ENCODE measurements at places on chromosomes 3 and 15. TPM values are rescaled to one million over a fixed set of nuclear protein-coding genes. Genes with fewer than 3 reads are reported as not detected.

CCDC80 gene
- total RNA-seq, result 1,789 TPM

PPP1R14D gene
- total RNA-seq, result not detected

MELTF gene
- 67.6 TPM for total RNA-seq

A4GNT gene
- total RNA-seq, result not detected

CPNE9 gene
- not detected for total RNA-seq

ANKUB1 gene
- total RNA-seq, result not detected

PTPN9 gene
- total RNA-seq, result 18.4 TPM

LMAN1L gene
- total RNA-seq, result 0.11 TPM

CCR9 gene
- not detected for total RNA-seq

KY gene
- total RNA-seq, result not detected

CDHR4 gene
- total RNA-seq, result 1.2 TPM

GRM2 gene
- total RNA-seq, result 0.11 TPM

NEK10 gene
- 0.98 TPM for total RNA-seq

FHIT gene
- 5.1 TPM for total RNA-seq

CCR5 gene
- total RNA-seq, result not detected

VEPH1 gene
- 3.9 TPM for total RNA-seq

FILIP1L gene
- 88.3 TPM for total RNA-seq

GOLGA6L7 gene
- not detected for total RNA-seq

DNAH12 gene
- 0.11 TPM for total RNA-seq

CLDN18 gene
- total RNA-seq, result not detected

GALNT15 gene
- not detected for total RNA-seq

CHRFAM7A gene
- total RNA-seq, result not detected

ALDH1A3 gene
- total RNA-seq, result 73.0 TPM

MUC13 gene
- total RNA-seq, result not detected

EID1 gene
- total RNA-seq, result 127 TPM

SNTN gene
- not detected for total RNA-seq

QARS1 gene
- 587 TPM for total RNA-seq

PLA2G4E gene
- not detected for total RNA-seq

NEIL1 gene
- 24.7 TPM for total RNA-seq

GOLGA6L24 gene
- total RNA-seq, result not detected

P2RY12 gene
- total RNA-seq, result not detected

FRG2C gene
- total RNA-seq, result not detected

LRRC15 gene
- under 0.01 TPM for total RNA-seq

GABRR3 gene
- total RNA-seq, result not detected

GCHFR gene
- total RNA-seq, result 5.5 TPM

HRH1 gene
- 0.87 TPM for total RNA-seq

FNDC3B gene
- 217 TPM for total RNA-seq

CPLX3 gene
- not detected for total RNA-seq

CLASP2 gene
- total RNA-seq, result 35.7 TPM

NKIRAS1 gene
- 12.6 TPM for total RNA-seq

ACTC1 gene
- total RNA-seq, result 0.11 TPM

INSYN1 gene
- total RNA-seq, result under 0.01 TPM

GPR160 gene
- not detected for total RNA-seq

ADAMTS9 gene
- total RNA-seq, result 13.0 TPM

GAP43 gene
- not detected for total RNA-seq

All from placental epithelial cell (primary cell).